DMS53 (cell line): ENCODE measurements at places on chromosomes 6 and 20.

DNA sequence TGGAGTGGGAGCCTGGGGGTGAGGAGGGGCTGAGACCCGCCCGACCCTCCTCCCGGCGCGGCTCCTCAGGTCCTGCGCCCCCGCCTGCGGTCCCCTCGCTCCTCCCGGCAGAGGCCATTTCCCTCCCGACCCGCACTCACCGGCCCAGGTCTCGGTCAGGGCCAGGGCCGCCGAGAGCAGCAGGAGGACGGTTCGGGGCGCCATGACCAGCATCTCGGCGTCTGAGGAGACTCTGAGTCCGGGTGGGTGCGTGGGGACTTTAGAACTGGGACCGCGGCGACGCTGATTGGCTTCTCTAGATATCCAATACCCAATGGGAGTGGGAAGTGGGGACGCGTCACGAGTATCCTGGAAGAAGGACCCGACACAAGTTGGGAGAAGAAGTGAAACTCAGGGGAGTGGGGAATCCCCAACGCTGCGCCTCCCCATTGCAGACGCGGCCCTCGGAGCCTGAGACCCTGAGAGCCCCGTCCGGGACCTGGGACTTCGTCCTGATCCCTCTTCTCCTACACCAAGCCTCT, at the start of gene HLA-B:
HLA-B (minus strand) TSS at position 234 of the 521 bp plus-strand sequence; CDS start at position 213, 21 bp downstream.
- DNase-seq: peak; percentile 93

DNA sequence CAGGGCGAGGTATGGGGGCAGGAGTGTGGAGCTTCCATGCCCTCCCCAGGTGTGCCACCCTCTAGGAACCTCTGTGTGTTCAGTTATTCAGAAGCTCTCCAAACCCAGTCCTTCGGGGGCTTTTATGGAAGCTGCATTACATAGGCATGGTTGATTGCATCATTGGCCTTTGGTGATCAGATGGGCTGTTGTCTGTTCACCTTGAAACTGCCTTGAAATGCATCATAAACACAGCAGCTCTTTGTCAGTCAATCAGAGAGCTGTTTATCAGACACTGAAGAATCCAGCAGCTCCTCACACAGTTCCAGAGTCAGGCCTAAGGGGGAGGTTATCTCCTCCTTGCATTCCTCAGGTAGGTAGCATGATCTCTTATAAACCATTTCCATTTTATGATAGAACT, 62.4 kb downstream of the E2F3 start:
- DNase-seq: no peak

GRCh38 chr6:23696992-23697391, 429.0 kb upstream of the NRSN1 start:
- no peak for DNase-seq

GRCh38 chr6:63676412-63677114, 41.0 kb downstream of the PHF3 start:
- DNase-seq: no peak

GRCh38 chr6:47290124-47290834, 19.4 kb downstream of the TNFRSF21 start:
- DNase-seq: no peak

DNA sequence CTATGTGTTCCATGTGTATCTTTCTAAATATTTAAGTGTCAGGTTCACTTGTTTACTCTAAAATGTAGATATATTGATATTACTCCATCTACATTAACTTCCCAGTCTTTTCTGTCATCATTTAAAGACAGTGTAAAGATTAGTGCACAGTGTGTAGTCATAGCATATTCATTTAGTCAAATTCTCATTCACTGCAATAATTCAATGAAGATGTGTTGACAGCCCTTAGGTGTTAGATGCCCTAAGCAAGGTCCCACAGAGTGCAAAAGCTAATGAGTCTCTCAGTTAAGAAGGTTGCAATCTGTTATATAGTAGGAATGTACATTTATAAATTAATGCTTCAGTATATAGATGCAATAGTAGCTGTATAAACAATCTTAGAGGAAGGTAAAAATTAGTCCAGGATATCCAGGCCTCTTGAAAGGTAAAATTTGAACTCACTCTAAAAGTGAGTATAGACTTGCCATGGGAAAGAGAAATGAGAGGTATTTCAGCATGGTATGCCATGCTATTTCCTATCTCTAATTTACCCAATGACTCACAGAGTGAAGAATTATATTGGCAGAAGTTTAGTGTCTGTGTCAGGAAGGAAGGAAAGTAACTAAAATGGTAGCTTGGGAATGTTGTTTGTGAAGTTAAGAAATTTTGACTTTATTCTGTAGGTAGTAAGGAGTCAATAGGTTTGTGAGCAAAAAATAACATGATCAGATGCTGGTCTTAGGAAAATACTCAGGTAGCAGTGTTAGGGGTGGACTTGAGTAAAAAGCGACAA, 969.9 kb upstream of the CITED2 start:
- DNase-seq: no peak

GRCh38 chr6:166488076-166488685, 98.3 kb downstream of the RAMACL start:
- no peak for DNase-seq

DNA sequence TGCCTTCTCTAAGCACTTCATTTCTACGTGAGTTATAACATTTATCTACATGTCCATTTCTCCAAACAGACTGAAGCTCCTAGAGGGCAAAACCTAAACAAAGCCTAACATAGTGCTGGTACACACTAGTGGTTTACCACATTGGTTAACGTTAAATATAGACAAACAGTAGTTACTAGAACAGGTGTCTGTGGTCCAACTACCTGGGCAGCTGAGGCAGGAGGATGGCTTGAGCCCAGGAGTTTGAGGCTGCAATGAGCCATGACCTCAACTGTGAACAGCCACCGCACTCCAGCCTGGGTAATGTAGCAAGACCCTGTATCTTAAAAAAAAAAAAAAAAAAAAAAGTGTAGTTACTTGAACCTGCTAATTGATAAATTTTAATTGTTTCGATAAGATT, 26.5 kb downstream of the PTPRK start:
- peak; percentile 20 for DNase-seq

GRCh38 chr6:168713839-168714238, 272.9 kb downstream of the SMOC2 start:
- DNase-seq: peak; percentile 88

DNA sequence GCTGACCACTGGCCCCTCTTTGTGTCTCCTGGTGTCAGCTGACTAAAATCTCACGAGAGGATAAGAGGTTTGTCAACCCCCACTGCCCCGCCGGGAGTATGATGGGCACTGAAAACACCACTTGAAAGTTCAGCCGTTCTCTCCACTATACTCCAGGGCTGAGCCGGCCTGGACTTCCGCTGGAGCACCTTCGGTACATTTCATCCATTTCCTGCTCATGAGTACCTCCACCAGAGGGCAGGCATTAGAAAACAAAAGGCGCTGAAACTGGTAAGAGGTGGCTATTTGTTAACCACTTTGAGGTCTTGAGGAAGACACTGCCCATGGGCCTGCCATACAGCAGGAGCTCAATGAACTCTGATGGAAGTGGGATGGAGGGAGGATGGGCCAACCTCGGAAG, 17.9 kb upstream of the ANKRD60 start:
- DNase-seq: peak; percentile 53

DNA sequence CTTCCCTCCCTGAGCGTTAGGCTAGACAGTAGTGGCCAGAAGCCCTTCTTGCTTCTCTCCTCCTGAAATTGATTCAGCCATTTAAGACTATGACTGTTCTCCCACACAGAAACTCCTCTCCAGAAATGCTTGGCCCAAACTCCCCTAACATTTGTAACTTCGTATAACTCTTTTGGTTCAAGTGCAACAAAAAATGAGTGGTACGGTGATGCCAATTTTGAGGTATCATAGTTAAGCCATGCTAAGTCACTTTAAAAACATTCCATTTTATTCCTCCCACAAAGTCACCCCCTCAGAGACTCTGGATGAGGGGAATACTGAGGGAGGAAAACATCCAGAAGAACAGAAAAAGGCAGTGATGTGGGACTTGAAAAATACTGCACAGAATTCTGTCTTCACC, 21.1 kb upstream of the ROS1 start:
- no peak for DNase-seq

DNA sequence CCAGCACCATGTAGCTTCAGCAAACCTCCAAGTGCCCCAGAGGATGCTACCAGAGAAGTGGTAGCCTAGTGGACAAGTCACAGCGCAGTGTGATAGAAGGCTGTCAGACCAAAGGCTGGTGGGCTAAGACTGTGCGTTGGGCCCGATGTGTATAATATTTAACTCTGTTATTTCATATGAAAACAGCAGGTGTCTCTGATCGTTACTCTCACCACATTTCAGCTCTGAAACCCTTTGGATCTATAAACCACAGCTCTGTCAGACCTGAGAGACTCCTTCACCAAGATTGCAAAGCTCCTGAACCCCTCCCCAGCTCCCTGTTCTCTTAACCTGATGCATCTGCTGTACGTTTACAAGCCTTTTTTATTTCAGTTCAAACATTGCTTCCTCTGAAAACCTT, 43.8 kb downstream of the ISM1 start:
- DNase-seq: no peak

DNA sequence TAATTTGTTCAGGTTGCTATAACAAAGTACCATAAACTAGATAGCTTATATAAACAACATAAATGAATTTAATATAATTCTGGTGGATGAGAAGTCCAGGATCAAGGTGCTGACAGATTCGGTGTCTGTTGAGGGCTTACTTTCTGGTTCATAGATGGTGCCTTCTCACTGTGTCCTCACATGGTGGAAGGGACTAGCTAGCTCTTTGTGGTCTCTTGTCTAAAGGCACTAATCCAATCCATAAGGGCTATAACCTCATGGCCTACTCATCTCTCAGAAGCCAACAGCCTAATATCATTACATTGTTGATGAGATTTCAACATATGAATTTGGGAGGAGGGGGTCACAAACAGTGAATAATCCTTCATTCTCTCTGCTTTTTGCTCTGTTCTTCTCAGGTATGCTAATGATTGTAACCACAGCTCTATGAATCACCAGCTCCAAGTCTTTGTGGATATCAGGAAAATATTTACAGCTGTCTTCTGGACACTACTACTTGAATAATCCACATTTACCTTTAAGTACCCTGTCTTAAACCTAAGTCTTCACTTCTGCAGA, 122.3 kb downstream of the NKAIN2 start:
- DNase-seq: peak; percentile 5

DNA sequence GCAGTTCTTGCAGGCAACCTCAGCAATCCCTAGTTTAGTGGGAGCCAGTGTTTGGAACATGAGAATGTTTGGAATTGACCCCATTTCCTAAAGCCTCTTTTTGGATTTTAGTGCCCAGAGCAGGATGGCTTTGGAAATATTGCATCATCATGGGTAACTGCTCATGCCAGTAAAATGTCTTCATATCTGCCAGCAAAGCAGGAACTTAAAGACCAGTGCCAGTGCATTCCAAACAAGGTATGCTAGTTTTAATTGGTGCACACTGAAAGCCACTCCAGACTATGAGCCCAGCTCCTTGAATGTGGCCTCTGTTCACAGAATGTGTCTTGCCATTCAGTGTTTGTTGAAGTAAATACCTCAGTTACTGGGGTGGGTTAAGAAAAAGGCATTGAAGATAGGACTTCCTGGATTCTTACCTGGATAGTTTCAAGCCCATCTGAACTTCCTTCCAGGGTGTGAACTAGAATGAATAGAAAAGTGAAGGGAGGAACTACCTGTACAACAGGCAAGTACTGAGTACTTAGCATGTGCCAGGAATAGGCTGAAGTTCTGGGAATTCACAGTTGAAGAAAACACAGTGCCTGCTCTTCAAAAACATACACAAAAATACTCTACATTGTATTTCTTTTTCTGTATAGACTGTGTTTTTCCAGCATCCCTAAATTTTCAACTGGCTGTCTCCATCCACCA, 70.5 kb downstream of the COL19A1 start:
- no peak for DNase-seq

GRCh38 chr6:1747003-1747402, 137.3 kb downstream of the FOXC1 start:
- no peak for DNase-seq

- DNase-seq: no peak
Observed at GRCh38 chr6:137191670-137192069, 18.2 kb upstream of the IL22RA2 start.

DNA sequence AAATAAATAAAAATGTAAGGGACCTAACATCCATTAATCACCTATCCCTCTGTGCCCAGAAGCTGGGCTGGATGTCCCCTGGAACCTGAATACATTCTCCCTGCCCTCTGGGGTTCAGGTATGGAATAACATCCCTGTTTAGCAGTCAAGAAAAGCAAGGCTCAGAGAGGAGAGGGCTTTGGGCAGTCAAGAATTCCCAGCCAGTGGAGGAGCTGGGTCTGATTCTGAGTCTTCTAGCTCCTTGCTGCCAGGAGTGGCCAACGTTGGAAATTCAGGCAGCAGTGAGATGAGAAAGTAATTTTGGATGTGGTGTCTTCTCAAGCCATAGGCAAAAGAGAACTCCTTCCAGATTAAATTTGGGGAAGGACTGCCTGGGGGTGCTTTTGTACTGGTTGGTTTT, 42.6 kb upstream of the ZNFX1 start:
- DNase-seq: peak; percentile 63

DNA sequence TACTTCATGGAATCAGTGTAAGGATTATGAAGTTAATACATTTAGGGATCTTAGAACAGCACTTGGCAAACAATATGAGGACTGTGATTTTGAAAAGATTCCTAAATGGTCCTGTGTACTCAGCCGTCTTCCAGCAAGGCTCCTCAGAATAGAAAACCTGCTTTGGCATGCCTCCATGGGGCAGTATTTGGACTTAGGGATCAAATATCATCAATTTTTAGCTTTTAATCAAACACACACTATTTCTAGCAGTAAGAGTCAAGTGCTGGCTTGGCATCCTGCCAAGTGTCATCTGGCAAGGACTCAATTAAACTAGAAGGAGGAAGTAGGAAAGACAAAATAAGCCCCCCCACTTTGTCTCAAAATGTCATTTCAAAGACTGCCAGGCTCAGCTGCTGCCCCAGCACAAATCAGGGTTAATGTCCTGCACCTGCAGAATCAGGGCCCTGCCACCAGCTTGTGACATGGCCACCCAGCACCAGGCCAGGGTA, 40.8 kb downstream of the IYD start:
- peak; percentile 63 for DNase-seq

- peak; percentile 25 for DNase-seq
Observed at GRCh38 chr20:650954-651353, 2.0 kb downstream of the SRXN1 start.

- no peak for DNase-seq
Observed at GRCh38 chr20:33092361-33092760, 12.9 kb downstream of the BPIFB4 start.

- no peak for DNase-seq
Observed at GRCh38 chr6:116986819-116987218, 109.8 kb downstream of the RFX6 start.
